NCI-H524 treated with DMSO at 0.1 percent for 48 hours (cell line): ENCODE measurements at places on chromosomes 12 and 14.

- DNase-seq: no peak
Observed at GRCh38 chr14:65821224-65821753, 408.8 kb downstream of the FUT8 start.

DNA sequence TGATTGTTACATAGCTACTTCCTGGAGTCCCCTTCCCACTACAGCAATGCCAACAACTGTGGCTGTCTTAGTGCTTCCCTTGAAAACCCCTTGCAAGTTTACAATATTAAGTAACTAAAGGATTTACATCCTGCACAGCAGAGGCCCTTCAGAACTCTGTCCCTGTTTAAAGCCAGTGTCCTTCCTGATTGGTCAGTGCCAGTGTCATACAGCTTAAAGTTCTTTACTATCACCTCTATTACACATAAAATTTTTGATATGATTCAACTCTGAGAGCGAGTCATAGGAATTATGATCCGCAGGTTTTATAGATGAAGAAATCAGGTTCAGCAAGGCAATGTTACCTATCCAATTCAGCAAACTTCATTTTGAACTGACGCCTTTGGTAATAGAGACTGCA, 91.4 kb upstream of the ALX1 start:
- DNase-seq: no peak

GRCh38 chr12:114858388-114859146, 174.6 kb upstream of the TBX3 start:
- DNase-seq: no peak

DNA sequence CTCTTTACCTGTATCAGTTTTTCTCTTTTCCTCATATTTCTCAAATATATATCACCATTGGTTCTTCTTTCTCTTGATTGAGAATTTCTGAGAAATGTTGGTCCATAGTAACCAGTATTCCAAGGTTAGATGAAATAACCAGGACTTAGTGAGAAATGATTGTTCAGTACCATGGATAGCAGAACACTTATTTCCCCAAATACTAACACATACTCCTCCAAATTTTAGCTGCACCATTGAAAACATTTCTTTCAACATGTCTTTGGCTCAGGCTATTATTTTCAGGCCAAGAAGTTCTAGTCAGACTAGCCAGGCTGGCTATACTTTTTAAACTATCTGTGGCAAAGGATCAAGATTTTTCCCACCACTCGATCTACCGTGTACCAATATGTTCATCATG, 113.3 kb downstream of the PTPRO start:
- no peak for DNase-seq

GRCh38 chr12:89568484-89568883, 42.6 kb upstream of the POC1B start:
- no peak for DNase-seq

- no peak for DNase-seq
Observed at GRCh38 chr12:7060353-7060954, at the start of gene C1S. Gene C1S, plus strand, starts transcription at chr12:7060718. Its CDS starts 1,195 bp downstream, at chr12:7061913.

GRCh38 chr12:66014818-66015217, 115.7 kb downstream of the LLPH start:
- no peak for DNase-seq

DNA sequence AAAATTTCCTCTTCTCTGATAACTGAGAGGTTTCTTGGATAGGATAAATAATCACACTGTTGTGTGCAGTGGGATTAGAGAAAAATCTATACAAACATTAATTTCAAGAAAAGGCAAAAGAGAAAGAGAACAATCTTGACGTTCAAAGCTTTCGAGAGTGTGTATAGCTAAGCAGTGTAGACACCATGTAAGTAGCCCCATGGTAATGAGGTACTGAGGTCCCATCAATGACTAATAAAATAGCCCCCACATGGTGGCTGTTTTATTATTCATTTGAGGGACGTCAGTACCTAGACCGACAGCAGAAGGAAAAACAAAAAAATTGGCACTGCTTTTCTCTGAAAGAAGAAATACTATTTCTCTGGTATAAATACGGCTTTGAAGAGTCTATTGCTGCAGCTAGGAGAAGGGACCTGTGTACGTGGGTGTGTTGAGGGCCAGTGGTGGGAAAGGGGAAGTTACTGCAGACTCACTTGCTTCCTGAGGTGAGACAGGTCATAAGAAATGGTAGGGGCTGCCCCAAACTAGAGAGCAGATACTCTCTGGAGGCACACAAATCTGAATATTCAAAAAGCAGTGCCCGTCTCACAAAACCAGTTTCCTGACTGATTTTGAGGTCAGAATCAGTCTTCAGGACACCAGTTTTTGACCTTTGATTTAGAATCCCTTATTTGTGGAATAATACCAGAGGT, 339.8 kb downstream of the EMP1 start:
- no peak for DNase-seq

GRCh38 chr12:88834226-88834625, 254.0 kb upstream of the KITLG start:
- DNase-seq: no peak

DNA sequence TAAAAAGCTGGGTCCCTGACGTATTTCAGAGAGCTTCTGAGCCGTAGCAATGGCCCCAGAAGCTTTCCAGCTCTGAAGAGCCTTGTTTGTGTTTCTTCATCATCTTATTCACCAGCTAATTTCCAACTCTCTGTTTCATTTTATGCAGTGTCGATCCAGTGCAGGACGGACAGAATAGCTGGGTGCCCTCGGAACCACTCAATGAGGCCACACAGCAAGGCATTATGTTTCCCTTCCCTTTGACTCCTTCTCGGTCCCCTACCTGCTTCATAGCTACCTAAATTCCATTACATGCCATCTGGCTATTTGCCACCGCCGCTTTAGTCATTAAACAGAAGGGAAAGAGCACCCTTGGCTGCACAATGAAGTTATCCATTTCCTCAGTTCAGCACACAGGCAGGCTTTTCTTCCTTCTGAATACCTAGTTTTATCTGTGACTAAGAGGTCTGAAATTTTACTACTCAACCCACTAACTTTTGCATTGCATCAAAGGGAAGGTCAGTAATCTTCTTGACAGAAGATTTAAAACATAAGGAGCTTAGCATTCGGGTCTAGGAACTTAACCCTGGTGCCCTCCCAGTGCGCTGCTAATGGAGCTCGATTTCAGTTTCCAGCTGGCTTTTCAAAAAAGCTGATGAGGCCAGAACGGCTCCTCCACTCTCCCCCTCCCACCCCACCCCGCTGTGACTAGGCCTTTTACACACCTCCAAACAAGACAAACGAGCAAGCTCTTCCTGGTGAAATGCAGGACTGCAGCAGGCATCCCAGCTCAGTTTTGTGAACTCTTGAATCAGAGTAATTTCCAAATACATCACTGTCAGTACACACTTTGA, 176.8 kb downstream of the GXYLT1 start:
- peak; percentile 67 for DNase-seq

DNA sequence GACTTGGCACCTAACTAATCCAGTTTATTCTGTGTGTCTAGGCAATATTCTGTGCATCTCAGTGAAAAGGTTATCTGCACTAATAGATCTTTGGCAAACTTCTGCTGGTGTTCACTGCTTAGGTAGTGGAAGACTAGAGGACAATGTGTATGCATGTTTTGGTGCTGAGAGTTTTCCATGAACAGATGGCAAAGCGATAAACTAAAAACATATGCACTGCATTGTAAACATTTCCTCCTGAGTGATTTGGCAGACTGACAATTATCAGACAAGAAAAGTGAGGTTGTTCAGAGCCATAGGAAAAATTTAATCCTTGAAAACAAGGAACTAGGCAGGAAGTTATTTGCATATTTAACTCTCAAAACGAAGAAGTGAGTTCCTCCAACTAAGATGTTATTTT, 400.4 kb downstream of the ATP23 start:
- peak; percentile 76 for DNase-seq

- DNase-seq: no peak
Observed at GRCh38 chr12:79934281-79935020, 446 bp downstream of the PPP1R12A start.

DNA sequence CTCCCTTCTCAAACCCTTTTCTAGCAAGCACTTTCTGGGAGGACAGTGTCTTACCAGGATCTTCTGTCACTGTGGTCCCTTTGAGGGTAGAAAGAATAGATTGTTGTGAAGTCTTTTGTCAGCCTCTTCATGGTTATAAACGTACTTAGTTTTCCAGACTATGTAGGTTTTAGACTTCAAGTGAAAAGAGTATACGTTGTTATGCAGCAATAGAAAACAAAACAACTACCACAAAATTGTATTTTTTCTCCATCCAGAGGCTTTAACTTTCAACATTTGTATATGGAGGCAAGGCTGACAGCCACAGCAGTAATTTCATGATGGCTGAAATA, 23.7 kb downstream of the PRKCH start:
- no peak for DNase-seq

GRCh38 chr12:53219956-53220693, 11.9 kb downstream of the RARG start:
- DNase-seq: no peak

GRCh38 chr12:1528791-1529190, 65.6 kb downstream of the FBXL14 start:
- no peak for DNase-seq

- DNase-seq: no peak
Observed at GRCh38 chr14:39232554-39233415, 930 bp upstream of the MIA2 start.
